ENCODE measurements at places on chromosomes 11 and 22.

DNA sequence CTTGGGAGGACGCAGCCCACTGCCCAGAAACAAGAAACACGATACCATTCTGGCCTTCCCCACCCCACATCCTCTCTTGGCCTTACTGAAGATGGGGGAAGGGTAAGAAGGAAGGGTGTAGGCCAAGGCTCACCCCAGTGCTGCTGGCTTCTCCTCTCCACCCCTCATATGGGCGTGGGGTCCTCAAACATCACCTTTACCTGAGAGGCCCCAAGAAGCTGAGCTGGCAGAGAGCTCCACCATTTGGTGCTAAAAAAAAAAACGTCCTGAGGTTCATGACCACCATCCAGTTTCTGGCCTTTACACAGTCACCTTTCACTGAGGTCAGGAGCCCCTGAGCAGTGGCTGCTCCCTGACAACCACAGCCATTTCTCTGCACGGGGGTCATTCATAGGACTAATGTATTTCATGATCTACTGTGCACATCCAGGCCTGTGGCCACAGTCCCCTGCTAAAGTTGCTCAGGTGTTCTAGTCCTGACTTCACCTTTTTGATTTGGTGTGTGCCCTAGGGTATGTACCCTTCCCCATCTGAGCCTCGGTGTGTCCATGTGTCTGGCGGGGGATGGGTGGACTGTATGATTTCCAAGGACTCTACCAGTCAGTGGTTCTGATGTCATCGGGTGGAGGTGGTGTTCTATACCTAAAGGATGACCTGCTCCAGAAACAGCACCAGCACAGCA, 15.1 kb downstream of the RHOG start:
- no peak for DNase-seq

DNA sequence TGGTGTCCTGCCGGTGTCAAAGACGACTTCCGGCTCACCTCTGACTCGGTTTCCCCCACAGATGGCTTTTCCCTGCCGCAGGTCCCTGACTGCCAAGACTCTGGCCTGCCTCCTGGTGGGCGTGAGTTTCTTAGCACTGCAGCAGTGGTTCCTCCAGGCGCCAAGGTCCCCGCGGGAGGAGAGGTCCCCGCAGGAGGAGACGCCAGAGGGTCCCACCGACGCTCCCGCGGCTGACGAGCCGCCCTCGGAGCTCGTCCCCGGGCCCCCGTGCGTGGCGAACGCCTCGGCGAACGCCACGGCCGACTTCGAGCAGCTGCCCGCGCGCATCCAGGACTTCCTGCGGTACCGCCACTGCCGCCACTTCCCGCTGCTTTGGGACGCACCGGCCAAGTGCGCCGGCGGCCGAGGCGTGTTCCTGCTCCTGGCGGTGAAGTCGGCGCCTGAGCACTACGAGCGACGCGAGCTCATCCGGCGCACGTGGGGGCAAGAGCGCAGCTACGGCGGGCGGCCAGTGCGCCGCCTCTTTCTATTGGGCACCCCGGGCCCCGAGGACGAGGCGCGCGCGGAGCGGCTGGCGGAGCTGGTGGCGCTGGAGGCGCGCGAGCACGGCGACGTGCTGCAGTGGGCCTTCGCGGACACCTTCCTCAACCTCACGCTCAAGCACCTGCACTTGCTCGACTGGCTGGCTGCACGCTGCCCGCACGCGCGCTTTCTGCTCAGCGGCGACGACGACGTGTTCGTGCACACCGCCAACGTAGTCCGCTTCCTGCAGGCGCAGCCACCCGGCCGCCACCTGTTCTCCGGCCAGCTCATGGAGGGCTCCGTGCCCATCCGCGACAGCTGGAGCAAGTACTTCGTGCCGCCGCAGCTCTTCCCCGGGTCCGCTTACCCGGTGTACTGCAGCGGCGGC, 5.5 kb downstream of the B3GNT6 start:
- peak; percentile 14 for DNase-seq

DNA sequence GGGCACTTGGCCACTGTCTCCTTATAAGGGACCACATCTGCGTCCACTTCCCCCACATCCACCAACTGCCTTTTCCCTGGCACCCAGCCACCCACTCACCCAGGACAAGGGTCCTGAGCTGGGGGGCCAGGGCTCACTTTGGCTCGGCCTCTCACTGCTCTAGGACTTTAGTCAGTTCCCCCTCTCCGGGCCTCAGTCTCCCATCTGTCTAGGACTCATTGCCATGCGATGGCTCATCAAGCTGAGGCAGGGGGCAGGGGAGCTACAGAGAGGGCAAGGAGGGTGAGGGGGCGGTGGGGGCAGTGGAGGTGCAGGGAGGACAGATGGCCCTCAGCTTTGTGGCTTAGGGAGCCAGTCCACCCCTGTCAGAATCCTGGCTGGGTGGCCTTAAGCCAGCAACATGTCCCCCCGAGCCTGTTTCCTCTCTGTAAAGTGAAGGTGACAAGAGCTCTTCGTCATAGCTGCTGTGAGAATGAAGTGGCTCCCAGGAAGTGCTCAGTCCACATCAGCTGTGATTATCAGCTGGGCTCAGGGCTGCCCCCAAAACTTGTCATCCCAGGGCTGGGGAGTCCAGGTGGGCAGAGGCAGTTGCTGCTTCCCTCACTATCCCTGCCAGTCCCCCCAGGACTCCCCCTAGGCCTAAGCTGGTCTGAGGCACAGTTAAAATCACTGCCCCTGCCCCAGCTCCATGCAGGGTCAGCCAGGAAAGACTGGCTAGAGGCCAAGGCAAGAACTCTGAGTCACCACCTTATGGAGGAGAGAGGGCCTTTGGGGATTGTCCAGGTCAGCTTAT, 14.9 kb downstream of the RAC2 start:
- DNase-seq = peak; percentile 46

GRCh38 chr11:71206186-71206585, 46.2 kb downstream of the SHANK2 start:
- no peak for DNase-seq

- DNase-seq = no peak
These were observed 10.1 kb downstream of the COA4 start for GRCh38 chr11:73866586-73866996.

- no peak for DNase-seq
These were observed 19.9 kb downstream of the IGHMBP2 start for GRCh38 chr11:68923614-68924013.

- DNase-seq = no peak
These were observed 12.0 kb upstream of the LAYN start for GRCh38 chr11:111528557-111528956.

DNA sequence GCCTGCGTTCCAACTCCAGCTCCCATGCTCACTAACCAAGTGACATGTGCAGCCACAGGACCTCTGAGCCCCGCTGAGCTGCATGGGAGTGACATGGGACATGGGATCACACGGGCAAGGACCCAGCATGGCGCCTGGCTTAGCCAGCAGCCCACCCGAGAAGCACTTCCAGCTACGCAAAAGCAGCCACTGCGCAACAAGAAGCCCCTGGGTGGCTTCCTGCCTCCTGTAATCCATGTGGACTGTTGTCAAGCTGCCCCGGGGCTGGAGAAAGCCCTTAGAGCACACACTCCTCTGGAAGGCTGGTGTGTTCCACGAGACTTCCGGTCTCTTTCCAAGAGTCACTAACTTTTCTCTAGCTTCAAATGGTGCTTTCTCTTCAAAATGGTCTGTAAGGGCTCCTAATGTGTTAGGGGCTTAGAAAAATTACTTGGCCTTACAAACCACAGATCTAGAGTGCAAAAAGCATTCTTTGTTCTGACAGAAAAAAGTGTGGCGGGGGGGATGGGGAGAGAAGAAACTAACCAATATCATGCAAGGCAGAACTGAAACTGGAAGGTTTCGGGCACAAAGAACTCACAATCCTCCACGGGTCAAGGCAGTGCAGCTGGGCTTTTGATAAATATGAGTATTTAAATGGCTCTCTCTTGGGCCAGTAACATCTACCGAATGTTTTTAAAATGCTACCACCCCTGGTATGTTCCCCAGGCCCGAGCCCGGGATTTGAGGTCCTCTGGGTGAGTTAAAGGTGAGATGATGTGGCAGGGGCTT, 5.5 kb downstream of the C11orf24 start:
- DNase-seq = no peak

DNA sequence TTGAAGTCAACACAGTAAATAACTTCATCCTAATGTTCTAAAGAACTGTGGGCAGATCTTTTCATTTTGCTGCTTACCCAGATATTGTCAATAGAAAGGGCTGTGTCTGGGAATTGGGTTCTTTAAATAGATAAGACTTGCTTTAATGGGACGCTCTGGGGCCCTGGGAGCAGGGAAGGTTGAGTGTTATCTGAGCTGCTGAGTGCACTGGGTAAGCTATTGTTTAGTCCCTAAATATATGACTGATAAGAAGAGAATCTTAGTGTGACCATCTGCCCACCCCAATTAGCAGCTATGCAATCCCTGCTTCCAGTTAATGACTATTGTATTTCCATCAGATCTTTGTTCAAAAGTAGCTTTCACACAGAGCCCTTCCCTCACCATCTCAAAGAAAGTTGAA, 44.4 kb downstream of the ARHGAP42 start:
- no peak for DNase-seq

DNA sequence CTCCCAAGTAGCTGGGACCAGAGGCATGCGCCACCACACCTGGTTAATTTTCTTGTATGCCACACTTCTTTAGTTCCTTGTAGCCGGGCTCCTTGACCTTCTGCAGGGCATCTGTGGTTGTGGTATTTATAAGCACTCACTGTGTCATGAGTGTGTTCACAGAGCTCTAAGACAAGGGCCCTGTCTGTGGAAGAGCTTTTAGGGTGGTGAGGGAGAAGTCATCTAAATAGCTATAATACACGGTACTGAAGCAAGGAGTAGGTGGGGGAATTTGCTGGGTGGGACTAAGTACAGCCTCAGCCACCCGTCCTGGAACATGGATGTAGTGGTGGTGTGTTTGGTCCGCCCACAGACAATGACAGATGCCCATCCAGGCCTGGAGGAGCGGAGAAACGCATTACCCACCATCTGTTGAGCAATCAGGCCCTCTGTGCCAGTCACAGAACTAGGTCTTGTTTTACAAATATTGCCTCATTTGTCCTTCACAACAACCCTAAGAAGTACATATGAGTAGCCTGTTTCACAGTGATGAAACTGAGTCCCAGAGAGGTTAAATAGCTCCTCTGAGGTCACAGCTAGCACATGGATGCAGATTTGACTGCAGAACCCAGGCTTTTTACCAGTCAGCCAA, 10.1 kb downstream of the ACO2 start:
- DNase-seq = peak; percentile 13

- no peak for DNase-seq
These were observed 122.7 kb downstream of the DBX1 start for GRCh38 chr11:20037396-20038153.

- DNase-seq = no peak
These were observed 4.9 kb upstream of the EI24 start for GRCh38 chr11:125564357-125564756.

- DNase-seq = no peak
These were observed 409.5 kb downstream of the NXPE2 start for GRCh38 chr11:115087791-115088190.

Data from stimulated activated CD4-positive, alpha-beta T cell treated with anti-CD3 and anti-CD28 coated beads, Interleukin-1b, Interleukin-23, amount 100 ng/mL, for 48 hours (primary cell).